ENCODE measurements at places on chromosomes 5 and 9.

DNA sequence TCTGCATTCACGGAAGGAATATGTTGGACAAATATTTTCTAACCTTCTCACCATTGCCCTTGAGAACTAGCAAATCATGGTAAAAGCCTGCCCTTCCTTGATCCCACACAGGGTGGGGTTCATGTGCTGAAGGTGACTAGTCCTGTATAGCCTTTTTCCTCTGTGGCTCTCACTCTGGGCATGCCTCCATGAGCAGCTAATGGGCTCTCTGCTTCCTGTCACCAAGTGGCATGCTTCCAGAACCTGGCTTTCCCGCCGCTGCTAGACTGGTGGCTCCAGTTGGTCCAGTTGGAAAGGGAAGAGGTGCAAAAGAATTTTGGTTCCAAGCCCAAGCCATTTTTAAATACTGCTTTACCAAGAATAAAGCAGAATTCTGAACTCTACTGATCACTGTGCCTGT is 35.5 kb downstream of the FBXO10 start:
- no peak for DNase-seq

GRCh38 chr9:81183761-81184160 is 505.6 kb downstream of the TLE1 start:
- peak; percentile 64 for DNase-seq

DNA sequence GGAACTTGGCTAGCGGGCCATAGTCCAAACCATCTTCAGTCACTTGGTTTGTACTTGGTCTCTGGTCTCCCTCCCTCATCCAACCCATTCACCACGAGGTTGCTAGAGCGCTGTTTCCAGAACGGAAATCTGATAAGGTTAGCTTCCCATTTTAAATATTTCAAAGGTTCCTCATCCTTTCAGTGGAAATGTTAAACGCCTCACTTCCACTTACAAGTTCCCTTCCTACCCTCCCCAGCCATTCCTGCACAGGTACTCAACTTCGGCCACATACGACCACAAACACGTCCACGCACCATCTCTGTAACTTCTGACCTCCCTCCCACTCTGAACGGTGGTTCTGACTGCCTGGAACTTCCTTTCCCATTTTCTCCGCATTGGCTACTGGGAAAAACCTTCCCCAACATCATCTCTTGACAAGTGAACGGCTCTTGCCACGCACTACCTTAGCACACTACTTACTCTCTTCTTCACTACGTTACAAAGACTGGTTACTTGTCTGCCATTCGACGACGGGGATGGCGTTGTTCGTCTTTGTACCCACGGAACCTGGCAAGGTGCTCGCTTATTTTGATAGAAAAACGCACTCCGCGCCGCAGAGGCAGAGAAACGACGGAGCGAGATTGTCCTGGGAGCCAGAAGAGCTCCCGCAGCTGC is 629 bp downstream of the CCNH start:
- peak; percentile 52 for DNase-seq

- DNase-seq = peak; percentile 98
These were observed 32.8 kb downstream of the TMC1 start for GRCh38 chr9:72554221-72554641.

DNA sequence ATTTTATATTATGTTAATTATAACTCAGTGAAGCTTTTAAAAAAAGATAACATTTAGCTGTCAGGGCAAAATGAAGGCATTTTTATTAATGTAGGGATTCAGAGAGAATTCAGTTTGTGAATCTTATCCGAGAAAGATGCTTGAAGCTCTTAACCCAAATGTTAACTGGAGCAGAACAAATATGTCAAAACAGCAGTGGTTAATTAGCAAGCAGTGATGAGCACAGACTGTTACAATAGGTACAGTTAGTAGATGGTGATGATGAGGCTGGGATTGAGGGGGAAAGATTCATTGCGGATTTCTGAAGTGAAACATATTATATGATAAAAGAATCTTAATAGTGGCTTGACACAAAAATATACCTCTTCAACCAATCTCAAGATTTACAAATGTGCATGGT is 356.7 kb downstream of the DIRAS2 start:
- DNase-seq = no peak

- DNase-seq = no peak
These were observed 18.3 kb downstream of the SNX24 start for GRCh38 chr5:122863721-122864120.

DNA sequence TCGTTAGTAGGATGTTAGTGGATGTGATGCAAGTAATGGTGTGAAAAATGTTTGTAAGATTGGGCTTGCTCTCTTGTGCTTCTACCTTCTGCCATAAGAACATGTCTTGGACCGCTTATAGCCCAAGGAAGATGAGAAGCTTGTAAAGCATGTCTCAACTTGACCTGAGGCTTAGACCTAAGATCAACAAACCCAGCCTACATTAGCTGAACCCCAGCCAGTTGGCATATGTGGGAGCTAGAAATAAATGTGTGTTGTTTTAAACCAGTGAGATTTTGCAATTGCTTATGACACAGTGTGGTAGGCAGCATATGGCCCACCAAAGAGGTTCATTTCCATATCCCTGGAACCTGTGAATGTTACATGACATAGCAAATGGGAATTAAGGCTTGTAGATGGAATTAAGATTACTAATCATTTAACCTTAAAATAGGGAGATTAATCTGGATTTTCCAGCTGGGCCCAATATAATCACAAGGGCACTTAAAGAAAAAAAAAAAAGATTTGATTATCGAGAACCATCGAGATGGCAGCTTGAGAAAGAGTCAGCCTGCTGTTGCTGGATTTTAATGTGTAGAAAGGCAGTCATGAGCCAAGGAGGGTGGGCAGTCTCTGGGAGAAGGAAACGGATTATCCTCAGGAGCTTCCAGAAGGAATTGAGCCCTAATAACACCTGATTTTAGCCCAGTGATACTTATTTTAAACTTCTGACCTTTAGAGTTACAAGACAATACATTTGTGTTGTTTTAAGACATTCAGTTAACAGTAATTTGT is 27.3 kb upstream of the EDIL3 start:
- DNase-seq = peak; percentile 6

GRCh38 chr5:152472083-152472482 is 67.0 kb upstream of the NMUR2 start:
- no peak for DNase-seq

DNA sequence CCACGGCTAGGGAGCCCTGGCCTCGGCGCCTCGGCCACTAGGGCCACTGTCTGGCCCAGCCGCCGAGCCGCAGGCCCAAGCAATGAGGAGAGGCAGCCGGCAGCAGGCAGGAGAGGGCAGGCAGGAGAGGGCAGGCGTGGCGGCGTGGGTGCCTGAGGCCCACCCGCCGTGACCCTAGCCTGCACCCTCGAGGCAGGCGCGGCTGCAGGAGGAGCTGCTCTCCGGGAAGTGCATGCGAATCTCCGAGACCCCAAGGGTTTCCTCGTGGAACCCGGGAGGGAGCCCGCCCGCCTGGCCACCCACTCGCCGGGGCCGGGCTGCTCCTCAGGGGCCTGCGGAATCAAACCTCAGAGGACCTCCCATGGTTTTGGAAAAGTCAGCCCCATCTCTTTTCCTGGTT is 9.3 kb downstream of the GRIN1 start:
- DNase-seq = no peak

DNA sequence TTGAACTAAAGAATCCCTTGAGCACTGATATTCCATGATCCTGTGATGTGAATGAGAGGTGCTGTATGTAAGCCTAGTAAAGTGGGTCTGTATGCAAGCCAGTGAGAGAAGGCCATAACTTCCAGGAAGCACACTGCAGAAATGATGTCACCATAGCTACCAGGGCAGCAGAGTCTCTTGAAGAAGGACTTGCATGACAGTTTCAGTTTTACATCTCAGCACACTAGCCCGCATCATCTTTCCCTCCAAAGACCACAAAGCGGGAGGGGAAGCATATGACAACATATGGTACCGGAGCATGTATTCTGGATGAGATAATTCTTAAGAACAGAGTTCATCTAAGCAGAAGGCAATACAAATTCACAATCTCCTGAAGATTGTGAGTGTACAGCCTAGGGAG is 37.6 kb upstream of the MAST4 start:
- DNase-seq = no peak

DNA sequence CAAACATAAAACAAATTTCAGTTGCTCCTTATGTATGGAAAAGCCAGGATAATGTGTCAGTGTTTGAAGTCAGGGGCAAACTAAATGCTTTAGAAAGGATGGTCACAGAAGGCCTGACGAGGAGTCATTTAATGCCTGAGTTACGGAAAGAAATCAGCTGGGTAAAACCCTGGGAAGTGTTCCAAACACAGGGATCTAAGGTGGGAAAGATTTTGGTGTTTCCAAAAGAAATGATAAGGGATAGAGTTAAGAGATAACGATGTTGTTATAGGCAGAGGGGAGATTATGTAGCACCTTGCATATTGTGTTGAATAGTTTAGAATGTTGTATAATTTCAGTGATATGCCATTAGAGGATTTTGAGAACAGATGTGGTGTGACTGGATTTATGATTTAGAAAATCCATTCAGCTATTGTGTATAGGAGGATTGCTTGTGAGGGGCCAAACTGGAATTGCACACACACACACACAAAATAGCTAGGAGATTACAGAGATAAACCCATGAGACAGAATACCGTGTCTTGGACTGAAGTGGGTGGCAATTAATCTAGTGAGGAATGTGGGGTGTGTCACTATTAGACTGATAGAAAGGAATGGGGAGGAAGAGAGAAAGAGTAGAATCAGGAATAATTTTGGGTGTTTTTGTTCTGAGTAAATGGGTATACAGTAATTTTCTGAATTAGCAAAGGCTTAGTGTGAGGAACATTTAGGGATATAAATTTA is 274.2 kb upstream of the DAB2 start:
- DNase-seq = peak; percentile 40

DNA sequence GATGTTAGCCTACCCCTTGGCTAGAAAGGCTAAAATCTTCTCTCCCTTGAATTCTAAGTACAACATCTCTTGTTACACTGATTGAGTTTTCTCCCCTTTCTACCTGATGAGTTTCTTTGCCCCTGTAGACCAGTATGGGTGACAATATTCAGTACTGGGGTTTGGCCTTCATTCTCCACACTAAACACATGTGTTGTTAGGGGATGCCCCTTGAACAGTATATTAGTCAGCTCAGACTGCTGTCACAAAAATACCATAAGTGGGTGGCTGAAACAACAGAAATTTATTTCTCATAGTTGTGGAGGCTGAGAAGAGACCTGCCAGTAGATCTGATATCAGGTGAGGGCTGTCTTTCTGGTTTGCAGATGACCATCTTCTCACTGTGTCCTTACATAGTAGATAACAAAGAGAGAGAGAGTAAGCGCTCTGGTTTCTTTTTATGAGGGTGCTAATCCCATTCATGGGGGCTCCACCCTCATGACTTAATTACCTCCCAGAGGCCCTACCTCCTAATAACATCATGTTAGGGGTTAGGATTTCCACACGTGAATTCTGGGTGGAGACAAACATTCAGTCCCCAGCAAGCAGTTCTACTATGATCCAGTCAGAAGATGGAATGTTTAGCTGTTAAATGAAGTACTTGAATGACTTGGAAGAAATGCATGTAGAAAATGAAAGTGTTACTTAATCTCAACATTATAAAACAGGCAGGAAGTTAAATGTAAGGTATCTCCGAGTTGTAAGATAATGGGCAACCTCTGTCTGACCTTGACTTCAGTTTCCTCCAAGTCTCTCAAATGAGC is 17.5 kb downstream of the VLDLR start:
- no peak for DNase-seq
